ENCODE measurements at places on chromosomes 7 and 10.
A peak's percentile ranks its signal among the peaks of the same experiment; 100 is the strongest.

DNA sequence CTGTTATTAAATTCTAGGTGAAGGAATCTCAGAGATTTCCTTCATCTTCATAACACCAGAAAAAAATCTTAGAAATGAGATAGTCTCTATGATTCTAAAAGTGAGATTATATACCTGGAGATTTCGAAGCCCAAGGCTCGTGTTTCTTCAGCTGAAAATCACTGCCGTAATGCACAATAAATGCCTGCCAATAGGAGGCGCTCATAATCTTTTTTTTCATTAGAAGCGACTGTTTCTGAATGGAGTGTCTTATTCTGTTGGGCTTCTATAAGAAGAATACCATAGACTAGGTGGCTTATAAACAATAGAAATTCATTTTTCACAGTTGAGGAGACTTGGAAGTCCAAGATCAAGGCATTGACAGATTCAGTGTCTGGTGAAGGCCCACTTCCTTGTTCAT lies 294.7 kb downstream of the PRKG1 start:
- no peak for DNase-seq

DNA sequence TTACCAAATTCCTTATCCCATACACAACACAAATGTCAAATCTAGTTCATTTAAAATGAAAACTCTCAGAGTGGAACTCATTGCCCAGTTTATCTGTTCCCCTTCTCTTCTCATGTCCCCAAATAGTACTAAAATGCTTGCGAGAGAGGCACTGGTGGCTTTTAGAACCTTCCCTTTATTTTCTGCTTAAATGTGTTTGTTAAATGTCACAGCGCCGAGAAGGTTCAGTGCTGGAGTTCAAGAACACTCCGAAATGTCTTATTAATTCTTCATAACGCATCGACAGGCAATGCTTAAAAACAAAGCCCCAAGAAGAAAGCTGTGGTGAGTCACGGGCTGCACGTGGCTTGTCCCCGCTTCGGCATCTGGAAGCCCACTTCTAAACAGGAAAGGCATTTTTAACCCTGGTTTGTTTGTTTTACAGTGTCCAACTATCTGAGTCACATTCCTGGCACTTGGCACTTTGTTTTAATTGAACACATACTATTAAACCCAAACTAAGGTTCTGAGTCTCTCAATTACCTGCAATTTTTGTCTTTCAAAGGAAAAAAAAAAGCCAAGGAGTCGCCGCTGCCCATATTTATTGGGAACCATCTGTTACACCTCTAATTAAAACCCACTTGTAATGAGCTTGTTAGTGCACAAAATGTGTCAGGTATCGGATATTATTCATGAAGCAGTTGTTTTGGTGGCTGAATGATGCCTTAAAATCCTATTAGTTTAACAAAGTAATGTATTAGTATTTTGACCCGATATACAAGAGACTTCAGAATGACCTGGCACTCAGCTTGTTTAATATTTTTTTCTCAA lies 49.9 kb upstream of the MGMT start:
- no peak for DNase-seq

DNA sequence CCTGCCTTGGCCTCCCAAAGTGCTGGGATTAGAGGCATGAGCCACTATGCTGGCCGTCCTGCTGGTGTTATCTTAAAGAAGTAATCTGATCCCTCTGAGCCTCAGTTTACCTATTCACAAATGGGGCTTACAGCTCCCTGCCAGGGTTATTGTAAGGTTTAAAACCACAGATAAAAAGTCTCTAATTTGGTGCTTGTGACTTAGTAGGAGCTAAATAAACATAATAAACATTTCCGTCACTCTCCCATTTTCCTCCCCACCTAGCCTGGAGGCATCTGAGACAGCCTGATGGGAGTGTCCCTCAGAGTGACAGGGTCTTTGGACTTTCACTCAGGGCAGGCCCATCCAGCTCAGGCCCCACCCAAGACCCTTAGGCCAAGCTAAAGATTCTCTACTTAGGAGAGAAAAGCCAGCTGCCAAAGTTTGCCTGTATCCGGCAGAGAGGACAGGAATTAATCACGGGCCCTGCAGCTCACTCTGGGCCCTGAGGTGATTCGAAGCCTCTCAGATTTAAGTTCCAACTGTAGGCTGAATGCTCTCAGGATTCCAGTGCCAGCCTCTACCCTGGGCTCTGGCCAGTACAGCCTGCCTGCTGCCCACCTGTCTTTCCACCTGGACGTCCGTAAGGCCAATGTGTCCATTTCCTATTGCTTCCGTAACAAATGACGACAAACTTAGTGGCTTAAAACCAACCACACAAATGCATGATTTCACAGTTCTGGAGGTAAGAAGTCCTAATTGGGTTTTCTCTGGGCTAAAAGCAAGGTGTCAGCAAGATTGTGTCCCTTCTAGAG lies 21.8 kb upstream of the DUSP5 start:
- no peak for DNase-seq

DNA sequence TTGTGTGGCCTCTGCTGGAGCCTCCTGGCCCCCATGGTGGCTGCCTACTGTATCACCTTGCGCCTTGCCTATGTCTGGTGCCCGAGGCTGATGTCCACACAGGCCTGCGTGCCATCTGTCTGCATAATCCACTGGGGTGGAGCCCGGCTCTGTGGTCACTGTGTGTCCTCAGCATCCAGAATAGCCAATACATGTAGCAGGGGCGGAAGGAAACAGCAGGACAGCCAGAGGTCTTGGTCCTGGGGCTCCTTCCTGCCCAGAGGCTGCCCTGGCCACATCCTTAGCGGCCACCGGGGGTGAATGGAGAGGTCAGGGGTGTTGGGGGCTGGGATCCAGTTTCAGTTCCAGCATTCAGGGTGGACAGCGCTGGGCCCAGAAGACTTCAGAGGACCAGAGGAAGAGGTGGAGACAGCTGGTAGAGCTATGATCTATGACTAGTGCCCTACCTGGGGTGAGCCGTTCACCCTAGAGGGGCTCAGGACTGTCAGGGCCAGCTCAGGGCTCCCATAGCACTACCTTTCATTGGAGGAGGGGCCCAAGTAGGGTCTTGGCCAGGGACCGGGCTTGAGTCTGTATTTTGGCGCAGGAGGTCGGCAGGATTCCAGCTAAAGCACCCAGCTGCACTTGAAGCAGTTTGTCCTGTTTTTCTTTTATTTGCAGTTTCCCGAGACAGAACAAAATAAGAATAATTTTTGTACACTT lies 15.9 kb downstream of the YKT6 start:
- no peak for DNase-seq

- no peak for DNase-seq
Measured at GRCh38 chr10:128411643-128412042, 285.4 kb upstream of the MKI67 start.

GRCh38 chr7:24733414-24734060 lies 23.7 kb downstream of the GSDME start:
- no peak for DNase-seq

DNA sequence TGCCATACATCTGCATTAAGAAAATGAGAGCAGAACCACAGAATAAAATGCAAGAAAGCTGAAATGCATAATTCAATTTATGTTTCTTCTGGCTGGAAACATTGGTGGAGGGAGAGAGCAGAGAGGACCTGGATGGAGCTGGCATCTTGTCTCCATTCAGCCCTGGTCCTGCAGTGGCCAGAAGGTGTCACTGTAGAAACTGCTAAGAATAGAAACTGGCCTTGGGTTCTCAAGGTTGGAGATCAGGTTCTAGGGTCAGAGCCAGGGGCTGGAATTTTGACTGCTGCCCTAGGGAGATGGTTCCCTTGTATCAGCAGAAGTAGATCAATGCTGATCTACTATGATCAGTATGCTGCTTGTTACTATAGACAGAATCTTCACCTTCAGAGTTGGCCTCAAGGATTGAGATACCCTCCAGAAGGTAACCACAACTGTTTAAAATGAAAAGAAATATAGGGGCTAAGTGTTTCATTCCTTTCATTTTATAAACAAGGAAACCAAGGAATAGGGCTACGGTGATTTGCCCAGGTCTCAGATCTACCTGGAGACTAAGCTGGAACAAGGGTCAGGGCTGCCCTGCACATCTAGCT lies 13.1 kb downstream of the TAS2R41 start:
- DNase-seq = peak; percentile 11
